ENCODE measurements at places on chromosomes 7 and 10.

GRCh38 chr10:9076066-9076465, 1021.6 kb downstream of the GATA3 start:
- no peak overlapping the region for H3K4me3 ChIP-seq
- no peaks in the 10 kb centered on the region for H3K27me3 ChIP-seq
- H3K27ac ChIP-seq: no peak overlapping the region
- DNase-seq: no peak

DNA sequence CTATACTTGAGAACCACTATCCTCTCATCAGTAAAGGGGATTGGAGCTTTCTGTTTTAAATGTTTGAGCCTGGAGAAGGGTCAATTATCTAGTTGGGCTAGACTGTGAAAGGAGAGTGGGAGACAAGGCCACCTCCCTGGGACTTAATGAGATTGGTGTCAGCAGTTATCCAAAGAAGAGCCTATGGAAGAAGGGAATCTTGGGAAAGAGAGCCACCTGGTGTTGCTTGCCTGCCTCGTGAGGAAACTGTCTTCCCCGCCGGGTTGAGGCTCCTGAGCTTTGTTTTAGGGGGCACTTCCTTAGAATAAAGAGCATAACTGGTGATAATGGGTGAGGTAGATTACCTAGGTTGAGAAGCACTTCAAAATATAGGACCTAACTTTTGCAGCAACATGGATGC, 32.0 kb upstream of the ABCB4 start:
- no peaks in the 10 kb centered on the region for H3K36me3 ChIP-seq
- peaks cover 7% of the 10 kb centered on the region for H3K27me3 ChIP-seq
- DNase-seq: no peak
- no peak overlapping the region for H3K4me3 ChIP-seq

GRCh38 chr10:132547421-132547861, 9.9 kb downstream of the INPP5A start:
- peaks cover 3% of the 10 kb centered on the region for H3K36me3 ChIP-seq
- H3K27me3 ChIP-seq: no peaks in the 10 kb centered on the region
- DNase-seq: no peak
- H3K4me1 ChIP-seq: peaks cover 12% of the 10 kb centered on the region

GRCh38 chr10:30355601-30356000, 6.5 kb upstream of the MTPAP start:
- H3K4me1 ChIP-seq: peaks cover 4% of the 10 kb centered on the region
- H3K4me3 ChIP-seq: no peak overlapping the region
- no peak for DNase-seq
- no peaks in the 10 kb centered on the region for H3K36me3 ChIP-seq

DNA sequence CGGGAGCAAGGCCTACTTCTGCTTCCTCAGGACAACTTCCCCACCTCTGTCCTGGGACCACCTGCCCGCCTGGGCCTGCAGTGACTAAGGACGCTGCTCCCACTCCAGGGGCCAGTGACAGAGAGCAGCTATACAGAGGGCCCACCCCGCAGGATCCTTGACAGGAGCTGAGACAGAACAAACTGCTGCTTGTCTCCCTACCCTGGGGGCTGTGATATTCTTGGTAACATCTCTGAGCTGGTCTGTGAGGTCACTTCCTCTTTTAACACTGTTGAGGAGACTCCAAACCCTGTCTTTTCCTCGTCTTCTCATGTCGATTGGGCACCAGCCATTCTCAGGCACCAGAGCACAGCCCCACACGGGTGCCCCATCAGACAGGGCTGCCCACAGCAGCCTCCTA, 6.9 kb upstream of the MRPS24 start:
- peaks cover 32% of the 10 kb centered on the region for H3K4me1 ChIP-seq
- no peak overlapping the region for H3K4me3 ChIP-seq
- DNase-seq: no peak

GRCh38 chr7:100933734-100934133, 15.6 kb upstream of the MUC3A start:
- no peak overlapping the region for H3K4me3 ChIP-seq
- H3K27me3 ChIP-seq: peaks cover 6% of the 10 kb centered on the region
- H3K36me3 ChIP-seq: no peaks in the 10 kb centered on the region
- no peak overlapping the region for H3K27ac ChIP-seq

DNA sequence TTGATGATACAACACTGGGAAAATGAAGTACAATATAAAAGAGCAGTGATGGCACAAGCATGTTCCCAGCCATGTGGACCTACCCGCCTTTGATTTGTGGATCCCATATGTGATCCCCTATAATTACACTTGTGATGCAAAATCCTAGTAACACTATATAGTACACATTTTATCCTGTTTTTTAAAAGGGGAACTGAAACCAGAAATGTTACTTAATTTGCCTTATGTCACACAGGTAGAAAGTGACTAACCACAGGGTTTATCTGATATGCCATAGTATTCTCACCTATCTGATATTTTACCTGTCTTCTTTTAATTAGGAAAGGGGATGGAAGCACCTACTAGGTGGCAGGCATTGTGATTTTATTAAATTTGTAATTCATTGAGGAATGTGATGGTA, 35.0 kb downstream of the ARMC3 start:
- DNase-seq: no peak
- H3K27ac ChIP-seq: no peak overlapping the region
- no peaks in the 10 kb centered on the region for H3K36me3 ChIP-seq
- no peaks in the 10 kb centered on the region for H3K4me1 ChIP-seq

DNA sequence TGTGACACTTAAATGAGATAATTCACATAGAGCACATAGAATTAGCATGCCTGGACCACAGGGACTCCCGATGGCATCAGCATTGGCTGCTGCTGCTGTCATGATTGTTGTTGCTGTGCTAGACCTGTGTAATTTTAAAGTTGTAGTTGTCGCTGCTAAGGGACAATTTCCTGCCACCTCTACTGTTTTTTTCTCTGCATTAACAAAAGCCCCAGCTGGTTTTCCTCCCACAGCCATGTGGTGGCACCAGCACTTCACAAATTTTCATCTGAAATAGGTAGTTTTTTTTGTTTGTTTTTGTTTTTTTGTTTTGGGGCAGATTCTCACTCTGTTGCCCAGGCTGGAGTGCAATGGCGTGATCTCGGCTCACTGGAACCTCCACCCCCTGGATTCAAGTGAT, 25.4 kb upstream of the PRXL2A start:
- H3K27ac ChIP-seq: no peak overlapping the region
- H3K4me1 ChIP-seq: peaks cover 7% of the 10 kb centered on the region

GRCh38 chr10:89651205-89651915, 6.3 kb upstream of the PANK1 start:
- H3K27ac ChIP-seq: no peak overlapping the region
- H3K4me3 ChIP-seq: no peak overlapping the region
- H3K27me3 ChIP-seq: no peaks in the 10 kb centered on the region
- no peak for DNase-seq

DNA sequence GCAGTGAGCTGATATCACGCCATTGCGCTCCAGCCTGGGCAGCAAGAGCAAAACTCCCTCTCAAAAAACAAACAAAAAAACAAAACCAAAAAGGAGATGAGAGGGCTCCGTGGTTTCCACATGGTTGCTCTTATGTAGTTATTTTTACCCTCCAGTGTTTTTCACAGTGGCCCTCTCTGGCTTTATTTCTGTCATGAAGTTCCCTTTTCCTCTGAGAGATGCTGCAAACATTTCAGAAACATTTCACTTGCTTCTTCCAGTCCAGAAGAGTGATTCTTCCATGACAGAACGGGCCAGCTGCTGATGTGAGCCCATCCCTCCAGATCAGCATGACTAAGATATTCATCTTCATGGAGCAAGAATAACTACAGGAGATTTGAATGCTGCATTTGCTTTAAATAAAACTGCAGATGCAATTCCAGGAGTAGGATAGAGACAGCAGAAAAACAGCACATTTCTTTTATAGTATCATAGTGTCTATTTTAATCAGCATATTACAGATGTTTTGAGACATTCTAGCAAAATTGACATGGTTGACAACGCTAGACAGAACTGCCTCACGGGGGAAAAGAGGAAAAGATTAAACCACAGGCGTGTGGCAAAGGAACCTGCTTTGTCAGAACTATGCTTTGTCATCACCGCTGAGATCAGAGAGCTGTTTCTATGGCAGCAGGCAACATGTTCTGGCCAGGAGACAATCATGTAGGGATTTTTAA, 40.3 kb downstream of the NRCAM start:
- peak overlapping the region; percentile 86 for H3K27ac ChIP-seq
- H3K27me3 ChIP-seq: no peaks in the 10 kb centered on the region
- no peak for DNase-seq
- H3K4me1 ChIP-seq: peaks cover 65% of the 10 kb centered on the region

DNA sequence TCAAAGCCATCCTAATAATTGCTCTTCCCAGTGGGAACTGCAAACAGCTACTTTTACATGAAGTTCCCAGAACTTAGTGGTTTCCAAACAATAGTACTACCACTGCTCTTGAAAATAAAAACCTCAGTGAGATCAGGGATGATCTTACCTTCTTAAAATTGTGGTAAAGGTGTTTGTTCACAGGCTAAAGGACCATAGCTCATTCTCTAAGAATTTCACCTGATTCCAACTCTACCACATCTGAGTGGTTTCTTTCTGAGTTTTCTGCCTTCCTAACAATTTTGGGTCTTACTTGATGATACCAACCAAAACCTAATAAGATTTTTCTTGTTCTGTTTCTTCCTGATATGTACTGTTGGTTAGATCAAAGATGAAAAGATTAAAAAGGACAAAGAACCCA, 45.6 kb upstream of the AGBL3 start:
- H3K4me3 ChIP-seq: no peak overlapping the region
- DNase-seq: no peak
- H3K27me3 ChIP-seq: no peaks in the 10 kb centered on the region
- peaks cover 66% of the 10 kb centered on the region for H3K36me3 ChIP-seq
- peak overlapping the region; percentile 80 for H3K27ac ChIP-seq

GRCh38 chr7:70014472-70015177, 416.4 kb downstream of the AUTS2 start:
- H3K36me3 ChIP-seq: no peaks in the 10 kb centered on the region
- peaks cover 74% of the 10 kb centered on the region for H3K4me1 ChIP-seq
- no peaks in the 10 kb centered on the region for H3K27me3 ChIP-seq
- no peak overlapping the region for H3K4me3 ChIP-seq
- peak overlapping the region; percentile 7 for H3K27ac ChIP-seq
- DNase-seq: no peak

GRCh38 chr7:11228515-11228914, 254.8 kb downstream of the PHF14 start:
- H3K4me3 ChIP-seq: no peak overlapping the region
- no peaks in the 10 kb centered on the region for H3K36me3 ChIP-seq
- H3K27me3 ChIP-seq: no peaks in the 10 kb centered on the region
- H3K4me1 ChIP-seq: peaks cover 26% of the 10 kb centered on the region
- H3K27ac ChIP-seq: peak overlapping the region; percentile 50

- H3K27me3 ChIP-seq: peaks cover 11% of the 10 kb centered on the region
- H3K27ac ChIP-seq: no peak overlapping the region
- no peak for DNase-seq
- no peak overlapping the region for H3K4me3 ChIP-seq
Observed at GRCh38 chr7:50142425-50143017, 49.5 kb upstream of the ZPBP start.

DNA sequence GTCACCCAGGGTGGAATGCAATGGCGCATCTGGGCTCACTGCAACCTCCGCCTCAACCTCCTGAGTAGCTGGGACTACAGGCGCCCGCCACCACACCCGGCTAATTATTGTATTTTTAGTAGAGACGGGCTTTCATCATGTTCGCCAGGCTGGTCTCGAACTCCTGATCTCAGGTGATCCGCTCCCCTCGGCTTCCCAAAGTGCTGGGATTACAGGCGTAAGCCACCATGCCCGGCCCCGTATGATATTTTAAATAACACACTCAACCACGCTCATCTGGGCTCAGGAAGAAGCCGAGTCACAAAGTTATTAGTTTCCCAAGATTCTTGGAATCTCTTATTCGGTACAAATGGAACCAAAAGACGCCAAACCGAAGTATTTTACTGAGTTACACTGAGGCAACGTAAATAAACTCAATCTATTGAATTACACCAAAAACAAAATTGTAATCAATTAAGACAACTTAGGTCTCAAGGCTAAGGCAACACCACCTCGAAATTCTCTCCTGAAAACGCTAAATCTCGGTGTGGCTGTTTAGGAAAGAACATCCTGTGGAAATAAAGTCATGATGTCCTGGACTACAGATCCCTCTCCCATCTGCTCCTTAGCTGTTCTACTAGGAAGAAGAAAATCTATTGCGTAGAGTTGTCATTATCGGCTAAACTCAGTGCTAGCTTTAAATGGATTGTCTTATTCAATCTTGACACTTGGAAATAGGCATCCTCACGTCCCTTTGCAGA, 910 bp downstream of the ARHGAP19 start:
- H3K27me3 ChIP-seq: no peaks in the 10 kb centered on the region
- peak overlapping the region; percentile 82 for H3K4me3 ChIP-seq
- H3K36me3 ChIP-seq: no peaks in the 10 kb centered on the region
- H3K4me1 ChIP-seq: peaks cover 16% of the 10 kb centered on the region

DNA sequence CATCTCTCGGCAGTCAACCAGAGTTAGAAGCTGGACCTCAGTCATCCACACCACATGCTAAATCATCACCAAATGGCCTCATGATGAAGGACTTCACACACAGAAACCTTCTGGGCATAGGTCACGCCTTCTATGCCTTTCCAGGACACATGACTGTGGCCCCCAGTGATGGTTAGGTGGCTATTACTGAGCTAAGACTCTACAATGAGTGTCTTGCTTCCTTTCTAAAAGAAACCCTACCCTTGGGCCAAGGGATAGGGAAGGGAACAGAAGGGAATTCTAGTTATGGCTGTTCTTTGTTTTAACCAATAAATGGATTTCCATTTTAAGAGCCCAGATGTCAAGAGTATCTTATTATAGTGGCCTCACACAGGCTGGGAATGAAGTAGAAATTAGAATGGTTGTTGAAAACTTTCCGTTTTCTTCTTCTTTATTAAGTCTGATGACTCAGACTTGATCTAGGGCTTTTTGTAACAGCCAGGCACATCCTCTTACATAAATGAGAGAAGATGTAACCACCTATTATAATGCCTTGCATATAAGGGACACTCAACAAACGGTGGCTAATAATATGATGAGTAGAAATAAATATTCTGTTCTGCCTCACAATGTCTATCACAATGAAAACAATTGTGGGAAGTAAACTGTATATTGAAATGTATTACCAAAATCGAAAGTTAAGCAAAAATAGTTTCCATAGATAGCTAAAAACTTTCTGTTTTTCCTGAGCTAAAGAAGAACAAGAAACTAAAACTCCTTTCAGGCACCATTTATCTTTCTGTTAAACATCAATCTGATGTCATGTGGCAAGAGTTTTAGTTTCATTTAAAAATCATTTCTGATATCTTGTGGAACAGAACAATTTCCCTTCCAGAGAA, 62.5 kb upstream of the TOMM7 start:
- H3K36me3 ChIP-seq: no peaks in the 10 kb centered on the region
- DNase-seq: no peak
- H3K4me1 ChIP-seq: peaks cover 5% of the 10 kb centered on the region
- no peak overlapping the region for H3K4me3 ChIP-seq
- no peak overlapping the region for H3K27ac ChIP-seq

DNA sequence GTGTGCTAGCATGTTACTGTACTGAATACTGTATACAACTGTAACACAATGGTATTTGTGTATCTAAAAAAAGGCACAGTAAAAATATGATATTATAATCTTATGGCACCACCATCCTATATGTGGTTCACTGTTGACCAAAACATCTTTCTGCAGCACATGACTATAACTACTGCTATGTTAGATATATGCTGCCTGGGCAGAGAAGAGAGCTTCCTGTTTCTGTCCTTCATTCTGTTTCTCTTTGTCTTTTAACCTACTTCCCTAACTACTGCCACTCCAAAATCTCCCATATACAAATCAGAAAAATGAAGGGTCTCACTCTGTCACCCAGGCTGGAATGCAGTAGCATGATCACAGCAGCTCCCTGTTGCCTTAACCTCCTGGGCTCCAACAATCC, 8.8 kb upstream of the FGL2 start:
- H3K36me3 ChIP-seq: peaks cover 5% of the 10 kb centered on the region
- no peaks in the 10 kb centered on the region for H3K4me1 ChIP-seq
- H3K27ac ChIP-seq: no peak overlapping the region
- DNase-seq: no peak
- H3K27me3 ChIP-seq: no peaks in the 10 kb centered on the region

Data from osteocyte (in vitro differentiated cells).